ENCODE measurements at places on chromosomes 5 and 9. TPM values are rescaled to one million over a fixed set of nuclear protein-coding genes. Genes with fewer than 3 reads are reported as not detected.

GRCh38 chr5:52789851-52790250 is 2.1 kb downstream of the ITGA1 start:
- peaks cover 16% of the 10 kb centered on the region for H3K27me3 ChIP-seq
- no peak overlapping the region for H3K4me3 ChIP-seq
- peaks cover 15% of the 10 kb centered on the region for H3K4me1 ChIP-seq
- H3K36me3 ChIP-seq: no peaks in the 10 kb centered on the region
- H3K27ac ChIP-seq: no peak overlapping the region

DNA sequence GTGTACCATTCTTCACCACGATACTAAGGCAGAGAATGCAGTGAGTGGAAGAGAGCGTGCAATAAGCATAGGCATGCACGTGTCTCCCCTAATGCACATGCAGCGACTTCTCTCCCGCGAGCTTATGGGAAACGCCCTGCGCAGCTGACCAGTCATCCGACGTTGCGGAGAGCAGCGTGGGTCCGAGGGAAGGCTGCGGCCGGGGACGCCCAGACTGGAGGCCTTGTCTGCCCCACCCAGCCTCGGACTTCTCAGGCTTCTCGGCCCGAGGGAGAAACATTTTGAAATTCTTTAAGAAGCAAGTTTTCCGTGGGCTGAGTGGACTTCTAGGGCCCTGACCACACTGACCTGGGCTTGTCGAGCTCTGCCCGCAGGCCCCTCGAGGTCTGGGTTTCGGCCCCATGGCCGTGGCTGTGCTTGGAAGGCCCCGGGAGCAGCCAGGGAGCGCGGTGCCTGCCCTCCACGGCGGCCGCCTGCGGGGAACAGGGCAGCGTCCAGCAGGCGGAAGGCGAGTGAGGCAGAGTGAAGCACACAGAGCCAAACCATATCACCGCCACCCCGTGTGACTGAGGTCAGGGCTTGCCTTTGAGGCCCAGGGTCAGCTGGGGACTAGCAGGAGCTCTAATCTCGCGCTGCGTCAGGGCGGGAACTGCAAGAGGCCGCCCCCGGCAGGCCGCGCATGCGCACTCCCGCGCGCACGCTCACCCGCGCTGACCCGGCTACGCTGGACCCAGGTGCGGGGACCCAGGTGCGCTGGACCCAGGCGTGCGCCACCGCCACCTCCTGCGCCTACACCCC is 60.0 kb upstream of the IRX1 start:
- H3K36me3 ChIP-seq: no peaks in the 10 kb centered on the region
- no peaks in the 10 kb centered on the region for H3K4me1 ChIP-seq
- no peak overlapping the region for H3K27ac ChIP-seq
- H3K27me3 ChIP-seq: no peaks in the 10 kb centered on the region
- no peak for DNase-seq
- H3K4me3 ChIP-seq: no peak overlapping the region

- no peak overlapping the region for H3K27ac ChIP-seq
- no peak for DNase-seq
- H3K27me3 ChIP-seq: no peaks in the 10 kb centered on the region
- H3K36me3 ChIP-seq: no peaks in the 10 kb centered on the region
- peaks cover 12% of the 10 kb centered on the region for H3K4me1 ChIP-seq
Measured at GRCh38 chr5:32020271-32020670, 153.8 kb downstream of the GOLPH3 start.

GRCh38 chr5:75242067-75242466 is 5.4 kb upstream of the ANKRD31 start:
- no peak overlapping the region for H3K27ac ChIP-seq
- no peak for DNase-seq
- H3K36me3 ChIP-seq: no peaks in the 10 kb centered on the region
- no peak overlapping the region for H3K4me3 ChIP-seq
- peaks cover 4% of the 10 kb centered on the region for H3K27me3 ChIP-seq

- no peaks in the 10 kb centered on the region for H3K36me3 ChIP-seq
- peaks cover 51% of the 10 kb centered on the region for H3K4me1 ChIP-seq
- no peak for DNase-seq
Measured at GRCh38 chr5:178238711-178239592, 6.3 kb upstream of the PHYKPL start.

Gene SELENOP
- not detected for total RNA-seq

Gene SEMA6A
- total RNA-seq: 0.20 TPM
